ENCODE measurements at places on chromosomes 5 and 9.

- DNase-seq: no peak
Measured at GRCh38 chr5:131615957-131616356, 19.1 kb downstream of the RAPGEF6 start.

- no peak for DNase-seq
Measured at GRCh38 chr9:33320230-33320567, 29.9 kb downstream of the NFX1 start.

DNA sequence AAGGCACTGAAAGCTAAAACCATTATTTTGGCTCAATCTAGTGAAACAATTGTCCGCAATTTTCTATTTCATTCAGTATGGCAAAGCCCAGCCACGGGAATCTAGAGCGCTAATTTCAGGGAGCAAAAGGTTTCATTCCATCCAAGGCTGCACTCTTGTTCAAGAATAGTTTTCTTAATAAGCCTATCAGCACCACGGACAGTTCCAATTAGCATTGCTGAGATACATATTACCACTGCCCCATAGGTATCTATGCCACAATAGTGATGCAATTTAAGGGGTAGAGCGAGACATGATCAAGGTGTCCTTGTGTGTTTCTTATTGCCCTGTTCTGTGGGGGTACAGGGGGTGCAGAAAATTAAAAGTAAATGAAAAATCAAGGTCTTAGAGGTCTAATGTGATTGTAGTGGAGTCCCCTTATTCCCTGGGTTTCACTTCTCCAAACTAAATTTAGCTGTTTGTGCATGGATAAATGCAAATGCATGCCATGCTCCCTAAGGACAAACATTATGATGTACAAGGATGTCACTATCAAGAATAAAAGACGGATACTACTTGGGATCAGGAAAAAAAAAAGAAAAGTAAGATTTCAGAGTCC, 45.5 kb downstream of the SPOCK1 start:
- no peak for DNase-seq

DNA sequence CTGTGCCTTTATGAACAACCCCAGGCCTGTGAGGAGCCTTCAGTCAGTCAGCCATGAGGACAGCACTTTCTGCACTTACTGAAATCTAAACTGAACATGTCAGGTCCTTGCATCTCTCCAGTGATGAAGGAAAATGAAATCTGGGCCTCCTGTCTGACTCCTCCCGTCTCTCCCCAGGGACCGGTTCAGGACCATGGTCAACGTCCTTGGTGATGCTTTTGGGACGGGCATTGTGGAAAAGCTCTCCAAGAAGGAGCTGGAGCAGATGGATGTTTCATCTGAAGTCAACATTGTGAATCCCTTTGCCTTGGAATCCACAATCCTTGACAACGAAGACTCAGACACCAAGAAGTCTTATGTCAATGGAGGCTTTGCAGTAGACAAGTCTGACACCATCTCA, 77.0 kb upstream of the PLPP6 start:
- no peak for DNase-seq

GRCh38 chr5:146544232-146544631, 28.2 kb upstream of the GPR151 start:
- no peak for DNase-seq

DNA sequence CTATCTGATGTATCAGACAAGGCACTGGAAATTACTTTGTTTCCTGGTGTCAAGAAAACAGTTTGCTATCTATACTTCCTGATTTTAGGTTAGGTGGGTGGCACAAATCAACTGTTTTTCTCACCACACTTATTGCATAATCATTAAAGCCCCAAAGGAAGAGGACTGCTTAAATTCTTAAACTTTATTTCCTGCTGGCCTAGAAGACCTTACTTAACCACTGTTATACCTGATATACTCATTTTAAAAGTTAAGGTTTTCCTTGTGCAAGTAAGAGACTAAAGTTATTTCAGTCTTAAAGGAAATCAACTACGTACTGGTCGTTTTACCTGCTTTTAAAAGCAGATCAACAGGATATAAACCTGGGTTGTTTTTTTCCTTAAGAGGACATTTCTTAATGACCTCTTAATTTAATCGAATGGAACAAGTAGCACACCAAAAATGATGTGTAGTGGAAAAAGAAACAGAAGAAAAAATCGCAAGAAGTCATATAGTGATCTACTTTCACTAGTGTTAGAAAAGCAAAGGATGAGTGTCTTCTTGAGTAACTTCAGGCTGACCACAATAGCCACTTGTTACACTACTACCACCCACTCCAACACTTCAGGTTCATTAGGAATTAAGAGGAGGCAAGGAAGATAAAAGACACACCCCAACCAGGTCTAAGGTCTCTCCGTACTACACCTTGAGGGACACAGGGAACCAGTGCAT, 974 bp downstream of the CLINT1 start:
- peak; percentile 55 for DNase-seq

- no peak for DNase-seq
Measured at GRCh38 chr5:43967165-43967564, 364.2 kb downstream of the NNT start.

- peak; percentile 67 for DNase-seq
Measured at GRCh38 chr5:150153957-150154617, 1.6 kb downstream of the PDGFRB start.

GRCh38 chr5:141850786-141851185, 27.4 kb downstream of the PCDH1 start:
- no peak for DNase-seq

DNA sequence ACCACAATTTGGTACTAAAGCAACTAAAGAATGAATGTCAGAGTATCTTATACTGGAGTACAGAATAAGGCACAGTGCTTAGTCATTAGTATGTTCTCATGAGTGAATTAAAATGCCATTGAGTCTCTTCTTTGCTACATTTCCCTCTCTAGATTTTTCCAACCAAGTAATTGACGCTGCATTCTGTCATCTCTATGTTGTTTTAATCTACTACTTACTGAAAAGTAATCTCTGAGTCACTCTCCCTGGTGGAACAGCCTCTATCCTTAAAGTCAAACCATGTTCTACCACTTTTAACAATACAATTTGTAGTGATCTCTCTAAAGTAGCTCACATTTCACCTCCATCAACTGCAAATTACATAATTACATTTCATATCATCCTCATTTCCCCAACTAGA, 495.1 kb downstream of the CDH18 start:
- no peak for DNase-seq

DNA sequence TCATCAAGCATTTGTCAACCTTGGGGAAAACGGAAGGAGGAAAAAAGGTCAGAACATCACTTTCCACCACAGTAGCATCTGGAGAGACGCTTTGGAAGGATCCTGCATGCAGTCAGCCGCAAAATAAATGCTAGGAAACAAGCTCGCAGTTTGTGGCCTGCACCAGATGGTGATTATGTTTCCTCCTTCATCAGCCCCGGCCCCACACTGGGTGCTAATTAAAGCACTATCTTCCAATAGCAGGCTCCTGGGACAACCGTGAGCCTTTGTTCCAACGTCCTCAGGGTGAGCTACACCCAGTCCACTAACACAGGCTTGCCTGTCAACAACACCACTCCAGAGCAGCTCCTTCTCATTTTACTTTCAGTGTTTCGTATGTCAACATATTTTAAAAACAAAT, 64.0 kb downstream of the RNF130 start:
- no peak for DNase-seq

DNA sequence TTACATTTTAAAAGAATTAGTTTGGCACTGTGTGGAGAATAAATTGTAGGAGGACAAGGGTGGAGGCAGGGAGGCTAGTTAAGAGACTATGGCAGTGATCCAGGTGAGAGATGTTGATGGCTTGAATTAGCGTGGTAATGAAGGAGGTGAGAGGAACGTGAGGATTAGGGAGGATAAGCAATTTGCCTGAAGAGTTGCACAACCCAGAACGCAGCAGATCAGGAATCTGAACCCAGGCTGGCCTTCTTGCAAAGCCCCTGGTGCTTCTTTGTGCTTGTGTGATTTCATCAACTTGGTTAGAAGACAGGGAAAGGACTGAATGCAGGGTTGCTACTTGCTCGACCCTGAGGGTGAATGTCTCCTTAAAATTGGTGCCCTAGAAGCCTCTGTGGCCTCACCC, 6.9 kb upstream of the SCAMP1 start:
- no peak for DNase-seq

All from GM03348 (cell line).